ENCODE measurements at places on chromosomes 6 and 20. TPM values are rescaled to one million over a fixed set of nuclear protein-coding genes. Genes with fewer than 3 reads are reported as not detected.

The PRR18 gene
- total RNA-seq = 1.3 TPM

The PAX1 gene
- total RNA-seq = not detected

The HLA-DOB gene
- 1.8 TPM for total RNA-seq

The PHACTR2 gene
- total RNA-seq = 26.2 TPM

The DDAH2 gene
- 31.9 TPM for total RNA-seq

The SPATA25 gene
- total RNA-seq = not detected

GRCh38 chr20:1674990-1675780 is 17.6 kb upstream of the SIRPG start:
- DNase-seq = no peak

DNA sequence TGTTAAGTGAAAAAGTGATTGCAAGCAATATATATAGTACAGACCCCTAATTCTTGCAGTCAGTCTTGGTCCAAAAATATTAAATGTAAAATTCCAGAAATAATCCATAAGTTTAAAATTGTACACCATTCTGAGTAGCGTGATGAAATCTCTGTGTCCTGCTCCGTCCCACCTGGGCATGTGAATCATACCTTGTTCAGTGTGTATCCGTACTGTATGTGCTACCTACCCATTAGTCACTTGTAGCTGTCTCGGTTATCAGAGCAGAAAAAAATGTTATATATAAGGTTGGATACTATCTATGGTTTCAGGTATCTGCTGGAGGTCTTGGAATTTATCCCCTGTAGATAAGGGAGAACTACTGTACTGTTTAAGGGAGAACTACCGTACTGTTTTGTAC is 16.3 kb downstream of the IRAK1BP1 start:
- no peak for DNase-seq

- peak; percentile 87 for DNase-seq
These were observed 3.6 kb upstream of the MICA start for GRCh38 chr6:31399589-31400466.

GRCh38 chr20:39875492-39876110 is 813.4 kb downstream of the MAFB start:
- no peak for DNase-seq

DNA sequence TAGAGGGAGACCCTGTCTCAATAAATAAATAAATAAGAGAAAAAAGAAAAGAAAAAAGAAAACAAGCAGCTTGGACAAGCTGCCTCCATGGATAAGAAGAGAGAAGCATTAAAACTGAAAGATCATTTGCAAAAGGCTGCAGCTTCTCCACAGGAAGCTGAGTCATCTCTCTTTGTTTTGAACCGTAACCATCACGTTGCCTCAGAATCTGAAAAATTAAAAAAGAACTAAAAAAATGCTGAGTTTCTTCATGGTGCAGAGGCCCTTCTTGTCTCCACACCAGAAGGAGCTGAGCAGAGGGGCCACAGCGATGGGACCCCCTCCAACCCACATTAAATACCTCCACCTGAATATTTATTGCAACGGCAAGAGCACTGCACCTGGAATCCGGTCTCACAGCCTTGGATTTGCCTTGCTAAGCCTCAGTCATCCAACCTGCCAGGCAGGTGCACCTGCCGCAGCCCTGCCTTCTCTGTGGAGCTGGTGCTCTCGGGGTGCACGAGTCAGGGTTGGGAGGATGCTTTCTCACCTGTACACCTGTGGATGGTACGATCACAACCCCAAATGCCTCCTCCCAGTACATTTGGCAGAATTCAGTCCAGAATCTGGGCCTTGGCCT is 28.1 kb downstream of the TOX2 start:
- DNase-seq = no peak

DNA sequence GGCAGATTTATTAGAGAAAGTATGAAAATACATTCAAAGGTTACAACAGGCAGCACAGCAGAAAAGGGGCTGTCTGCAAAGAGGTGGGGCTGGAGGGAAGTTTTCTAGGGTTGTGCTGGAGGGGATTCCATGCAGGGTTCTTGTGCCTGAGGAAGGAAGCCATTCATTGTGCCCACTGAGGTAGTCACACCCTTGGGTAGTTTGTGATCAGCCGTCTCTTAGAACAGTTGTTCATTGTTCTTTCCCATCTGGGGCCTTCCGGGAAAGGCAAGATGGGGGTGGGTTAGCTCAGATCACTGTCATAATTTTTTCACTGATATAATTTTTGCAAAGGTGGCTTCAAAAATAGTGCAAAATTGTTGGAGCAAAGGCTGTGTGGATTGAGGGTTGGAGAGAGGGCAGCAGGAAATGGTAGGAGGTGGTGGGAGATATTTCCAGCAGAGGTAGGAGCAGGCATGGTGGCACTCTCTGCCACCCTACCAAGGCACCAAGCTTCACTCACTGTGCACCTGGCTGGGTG is 80.5 kb upstream of the GPR6 start:
- DNase-seq = no peak

DNA sequence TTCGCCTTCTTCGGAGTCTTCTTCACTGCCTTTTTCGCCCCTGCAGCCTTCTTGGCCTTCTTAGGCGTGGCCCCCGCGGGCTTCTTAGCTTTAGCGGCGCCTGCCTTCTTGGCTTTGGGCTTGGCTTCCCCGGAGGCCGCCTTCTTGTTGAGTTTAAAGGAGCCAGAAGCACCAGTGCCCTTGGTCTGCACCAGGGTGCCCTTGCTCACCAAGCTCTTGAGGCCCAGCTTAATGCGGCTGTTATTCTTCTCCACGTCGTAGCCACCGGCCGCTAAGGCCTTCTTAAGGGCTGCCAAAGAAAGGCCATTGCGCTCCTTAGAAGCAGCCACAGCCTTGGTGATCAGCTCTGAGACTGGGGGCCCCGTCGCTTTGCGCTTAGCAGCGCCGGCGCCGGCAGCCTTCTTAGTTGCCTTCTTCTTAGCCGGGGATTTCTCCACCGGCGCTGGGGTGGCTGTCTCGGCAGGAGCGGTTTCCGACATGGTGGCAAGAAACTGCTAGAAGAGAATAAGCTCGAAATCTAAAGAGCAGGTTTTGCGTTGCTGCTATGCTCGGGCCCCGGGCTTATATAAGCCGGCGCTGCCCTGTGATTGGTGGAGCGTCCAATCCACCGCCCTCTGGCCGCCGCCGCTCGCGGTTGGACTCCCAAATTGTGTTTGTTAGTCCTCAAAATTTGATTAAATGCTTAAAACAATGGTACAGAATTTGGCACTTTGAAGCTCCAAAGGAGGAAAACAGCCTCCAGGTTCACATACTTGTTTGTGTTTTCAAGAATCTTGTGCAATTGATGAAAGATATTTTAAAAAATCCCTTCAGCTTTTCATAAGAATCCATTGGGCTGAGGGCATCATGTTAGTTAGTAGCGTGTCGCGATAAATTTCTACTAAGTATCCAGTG is 44.9 kb downstream of the OR2B2 start:
- peak; percentile 99 for DNase-seq

GRCh38 chr6:31652925-31653724 is 664 bp upstream of the BAG6 start:
- peak; percentile 87 for DNase-seq

GRCh38 chr6:11514672-11515071 is 22.9 kb upstream of the TMEM170B start:
- no peak for DNase-seq

DNA sequence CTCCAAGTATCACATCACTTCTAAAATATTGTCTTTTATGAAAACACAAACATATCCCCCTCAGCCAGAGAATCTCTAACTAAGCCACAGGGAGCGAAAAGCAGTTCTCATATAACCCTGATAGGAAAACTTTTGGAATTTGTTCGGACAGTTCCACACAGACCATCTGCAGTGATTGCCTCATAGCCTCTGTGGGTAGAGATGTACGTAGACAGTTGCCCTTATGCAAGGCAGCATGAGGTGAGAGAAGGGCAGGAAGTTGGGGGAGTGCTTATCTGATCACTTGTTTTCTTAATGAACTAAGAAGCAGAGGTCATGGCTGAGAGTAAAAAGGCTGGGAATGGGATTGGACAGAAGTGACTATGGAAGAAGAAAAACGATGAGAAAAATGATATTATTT is 39.6 kb downstream of the SLC23A2 start:
- no peak for DNase-seq

DNA sequence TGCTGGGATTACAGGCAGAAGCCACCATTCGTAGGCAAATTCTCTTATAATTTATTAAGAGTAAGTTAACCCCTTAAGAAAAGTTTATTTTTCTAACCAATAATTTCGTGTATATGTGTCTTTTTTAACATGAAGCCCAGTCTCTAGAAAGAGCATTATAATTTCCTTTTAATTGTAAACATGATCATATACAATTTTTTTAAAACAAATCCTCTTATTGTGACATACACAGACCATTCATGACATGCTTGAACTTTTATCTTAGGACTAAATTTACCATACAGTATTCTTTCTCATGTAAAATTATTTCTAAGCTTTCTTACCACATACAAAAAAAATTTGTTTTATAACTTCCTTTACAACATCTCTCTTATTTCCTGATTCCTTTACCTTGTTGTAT is 6.7 kb downstream of the ACOT13 start:
- DNase-seq = no peak

GRCh38 chr6:148217921-148218320 is 124.7 kb upstream of the SASH1 start:
- DNase-seq = no peak

DNA sequence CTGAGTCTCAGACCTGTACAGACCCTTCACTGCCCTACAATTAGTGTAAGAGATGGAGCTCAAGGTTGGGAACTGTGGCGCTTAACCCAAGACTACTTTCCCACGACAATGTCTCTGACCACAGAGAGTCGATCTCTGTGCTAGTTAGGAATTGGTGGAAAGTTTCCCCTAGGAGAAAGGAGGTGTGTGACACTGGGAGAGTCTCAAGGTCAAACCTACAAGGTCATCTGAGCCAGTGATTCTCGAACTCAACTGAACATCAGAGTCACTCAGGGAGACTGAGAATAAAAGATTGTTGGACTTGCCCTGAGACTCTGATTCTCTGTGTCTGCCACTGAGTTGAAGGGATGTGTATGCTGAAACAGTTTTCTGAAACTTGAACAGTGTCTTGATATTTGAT is 9.7 kb upstream of the AFDN start:
- no peak for DNase-seq

All from MG63 (cell line).